ENCODE measurements at places on chromosomes 4 and X. TPM values are rescaled to one million over a fixed set of nuclear protein-coding genes. Genes with fewer than 3 reads are reported as not detected.

DNA sequence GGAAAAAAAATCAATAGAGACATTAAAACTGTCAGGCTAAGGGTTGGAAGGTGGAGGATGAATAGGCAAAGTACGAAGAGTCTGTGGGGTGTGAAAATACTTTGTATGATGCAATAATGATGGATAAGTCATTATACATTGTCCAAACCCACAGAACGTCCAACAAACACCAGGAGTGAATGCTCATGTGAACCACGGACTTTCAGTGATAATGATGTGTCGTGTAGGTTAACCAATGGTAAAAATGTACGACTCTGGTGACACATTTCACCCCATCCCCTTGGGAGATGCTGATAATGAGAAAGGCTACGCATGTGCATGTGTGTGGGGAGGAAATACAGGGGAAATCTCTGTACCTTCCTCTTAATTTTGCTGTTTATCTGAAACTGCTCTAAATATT, 665.2 kb downstream of the FAT4 start:
- no peak for DNase-seq

GRCh38 chr4:54322818-54323417, 93.8 kb downstream of the PDGFRA start:
- DNase-seq, result no peak

GRCh38 chrX:96566878-96567277, 117.8 kb upstream of the DIAPH2 start:
- DNase-seq, result no peak

GRCh38 chr4:2809610-2810180, 16.8 kb downstream of the SH3BP2 start:
- DNase-seq, result no peak

- no peak for DNase-seq
Observed at GRCh38 chr4:139876337-139876941, 210.8 kb downstream of the MGST2 start.

- no peak for DNase-seq
Observed at GRCh38 chr4:67714248-67714583, 13.3 kb upstream of the UBA6 start.

GRCh38 chrX:128698573-128699181, 646.5 kb upstream of the ACTRT1 start:
- DNase-seq, result no peak

DNA sequence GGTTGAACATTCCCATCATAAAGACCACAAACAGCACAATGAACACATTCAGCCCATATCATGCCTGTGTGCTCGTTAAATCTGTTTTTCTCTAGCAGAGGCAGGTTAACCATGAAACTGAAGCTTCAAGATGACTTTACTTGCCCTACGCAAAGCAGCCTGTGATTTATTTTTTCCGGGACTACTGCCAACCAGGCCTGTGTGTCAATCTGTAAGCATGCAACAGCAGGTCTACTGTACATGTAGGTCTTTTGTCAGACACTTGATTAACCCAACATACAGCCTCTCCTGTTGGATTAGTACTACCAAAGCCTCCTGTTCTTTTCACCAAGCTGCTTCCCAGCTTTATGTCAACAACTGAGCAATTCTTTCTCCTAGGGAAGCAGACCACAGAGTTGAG, 85.5 kb upstream of the ACSL1 start:
- no peak for DNase-seq

DNA sequence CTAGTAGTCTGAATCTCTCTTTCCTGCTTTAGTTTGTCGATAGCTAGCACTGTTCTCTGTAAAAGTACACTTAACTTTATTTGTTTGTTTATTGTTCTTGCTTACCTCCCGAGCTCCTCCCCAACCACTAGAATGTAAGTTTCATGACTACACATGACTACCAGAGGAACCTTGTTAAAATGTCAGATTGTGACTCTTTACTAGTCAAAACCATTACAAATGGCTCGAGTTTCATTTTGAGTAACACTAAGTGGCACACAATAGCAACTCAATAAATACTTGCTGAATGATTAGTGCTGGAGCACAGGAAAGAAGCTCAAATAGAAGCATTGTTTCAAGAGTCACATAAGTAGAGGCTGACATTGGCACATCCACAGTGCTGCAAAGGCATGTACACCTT, 116.1 kb downstream of the MAPK10 start:
- no peak for DNase-seq

- no peak for DNase-seq
Observed at GRCh38 chr4:14621731-14622463, 380.4 kb upstream of the CPEB2 start.

DNA sequence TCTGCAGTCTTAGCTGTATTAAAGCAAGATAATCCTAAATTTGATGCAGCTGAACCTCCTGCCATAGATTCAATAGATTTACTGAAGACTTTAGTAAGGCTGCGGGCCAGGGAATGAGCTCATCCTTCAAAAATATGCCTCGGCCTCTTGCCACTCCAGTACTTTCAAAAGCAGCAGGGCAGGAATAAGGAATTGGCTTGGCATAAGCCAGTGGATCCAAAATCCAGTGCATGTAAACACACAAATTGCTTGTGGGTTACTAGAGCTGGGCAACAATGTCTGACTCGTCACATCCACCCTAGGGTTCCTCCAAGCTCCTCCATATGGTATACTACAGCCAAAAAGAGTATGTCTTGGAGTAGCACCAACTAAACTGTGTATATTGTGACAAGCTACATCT, 165.0 kb downstream of the AMELX start:
- DNase-seq, result no peak

DNA sequence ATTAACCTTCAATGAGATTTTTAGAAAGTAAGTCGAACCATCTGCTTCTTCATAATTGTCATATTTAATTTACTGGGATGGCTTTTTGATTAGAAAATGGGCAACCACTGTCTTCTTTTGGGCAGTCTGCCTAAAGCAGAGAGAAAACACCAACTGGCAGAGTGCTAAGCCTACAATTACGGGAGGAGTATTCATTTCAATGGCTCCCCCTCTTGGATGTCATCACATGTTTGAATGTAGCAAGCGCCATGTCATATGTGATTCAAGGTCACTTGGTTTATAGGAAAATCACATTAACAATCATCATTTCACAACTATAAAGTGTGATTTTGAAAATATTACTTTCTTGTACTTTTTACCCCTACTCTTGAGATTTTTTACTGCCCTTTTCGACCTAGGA, 261.9 kb downstream of the FRMPD4 start:
- DNase-seq, result no peak

DNA sequence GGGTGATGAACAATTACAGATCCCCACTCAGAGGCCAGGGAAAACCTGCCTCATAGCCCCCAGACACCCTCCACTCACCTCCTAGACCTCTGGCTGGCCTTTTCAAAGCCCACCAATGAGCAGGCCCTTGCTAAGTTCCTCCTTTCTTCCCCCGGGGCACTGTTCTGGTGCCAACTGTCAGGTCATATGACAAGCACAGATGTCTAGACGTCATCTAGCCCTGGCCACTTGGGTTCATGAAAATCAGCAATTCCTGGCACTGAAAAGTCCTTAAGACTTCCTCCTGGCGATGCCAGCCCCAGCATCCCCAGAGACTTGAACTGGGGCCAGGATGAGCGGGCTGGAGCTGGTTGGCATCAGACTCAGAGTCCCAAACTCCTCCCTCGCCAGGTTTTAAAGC, 115.6 kb upstream of the NALF2 start:
- no peak for DNase-seq

- no peak for DNase-seq
Observed at GRCh38 chr4:108100827-108101226, 67.9 kb downstream of the LEF1 start.

DNA sequence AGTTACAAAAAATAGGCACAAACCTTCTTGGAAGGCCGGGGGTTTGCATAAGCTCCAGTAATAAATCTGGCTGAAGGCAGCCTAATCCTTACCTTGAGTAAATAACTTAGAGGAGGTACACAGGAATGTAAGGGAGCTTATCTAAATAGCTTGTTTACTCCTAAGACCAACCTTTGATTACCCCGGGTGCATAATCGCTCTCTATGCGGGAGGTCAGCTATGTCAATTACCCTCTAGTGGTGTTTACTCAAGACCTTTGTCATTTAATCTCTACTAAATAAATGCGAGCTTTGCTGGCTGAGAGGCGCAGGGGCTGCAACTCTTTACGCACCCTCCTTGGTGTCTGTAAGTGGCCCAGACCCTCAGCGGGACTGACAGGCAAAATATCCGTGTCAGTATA, 50.2 kb upstream of the MAP9 start:
- no peak for DNase-seq

DNA sequence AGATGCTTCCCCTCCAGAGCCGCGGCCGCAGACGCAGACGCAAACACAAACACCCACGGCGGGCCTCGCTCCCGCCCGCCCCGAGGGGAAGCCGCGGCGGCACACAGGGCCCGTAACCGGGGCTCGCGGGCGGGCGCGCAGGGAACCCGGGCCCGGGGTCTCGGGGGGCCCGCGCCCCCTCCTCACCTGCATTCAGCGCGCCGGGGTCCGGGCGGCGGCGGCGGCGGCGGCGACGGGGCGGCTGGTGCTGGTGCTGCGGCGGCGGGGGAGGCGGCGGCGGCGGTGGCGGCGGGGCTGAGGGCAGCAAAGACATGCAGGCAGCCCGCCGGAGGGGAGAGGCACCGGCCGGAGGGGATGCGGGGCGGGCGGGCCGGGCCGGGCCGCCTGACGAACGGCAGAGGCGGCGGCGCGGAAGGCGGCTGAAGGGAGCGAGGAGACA, 255 bp upstream of the CNOT6L start:
- DNase-seq, result no peak

DNA sequence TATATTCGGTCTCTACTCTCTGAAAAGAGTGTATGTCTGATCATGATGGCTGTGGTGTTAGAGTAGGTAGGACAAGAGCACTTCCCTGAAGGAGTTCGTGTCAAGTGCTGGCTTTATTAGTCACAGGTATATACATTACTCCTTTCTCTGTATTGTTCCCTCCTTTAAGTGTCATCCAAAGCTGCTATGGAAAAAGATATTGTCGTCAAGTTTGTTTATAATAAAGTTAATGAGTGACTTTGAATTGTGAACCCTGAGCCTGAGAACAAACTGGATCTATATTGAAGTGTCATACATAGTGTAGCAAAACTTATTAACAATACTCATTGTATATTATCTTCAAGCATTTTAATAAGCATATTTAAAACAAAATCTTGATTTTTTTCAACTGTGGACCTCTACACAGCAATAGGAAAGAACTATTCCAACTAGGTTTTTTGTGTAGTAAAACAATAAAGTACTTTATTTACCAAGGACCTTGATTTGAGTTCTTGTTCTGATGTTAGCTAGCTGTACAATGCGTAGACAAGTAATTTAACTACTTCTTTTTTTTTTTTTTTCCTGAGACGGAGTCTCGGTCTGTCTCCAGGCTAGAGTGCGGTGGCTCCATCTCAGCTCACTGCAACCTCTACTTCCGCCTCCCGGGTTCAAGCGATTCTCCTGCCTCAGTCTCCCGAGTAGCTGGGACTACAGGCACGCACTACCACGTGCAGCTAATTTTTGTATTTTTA, 177.7 kb downstream of the RAPGEF2 start:
- DNase-seq, result no peak

DNA sequence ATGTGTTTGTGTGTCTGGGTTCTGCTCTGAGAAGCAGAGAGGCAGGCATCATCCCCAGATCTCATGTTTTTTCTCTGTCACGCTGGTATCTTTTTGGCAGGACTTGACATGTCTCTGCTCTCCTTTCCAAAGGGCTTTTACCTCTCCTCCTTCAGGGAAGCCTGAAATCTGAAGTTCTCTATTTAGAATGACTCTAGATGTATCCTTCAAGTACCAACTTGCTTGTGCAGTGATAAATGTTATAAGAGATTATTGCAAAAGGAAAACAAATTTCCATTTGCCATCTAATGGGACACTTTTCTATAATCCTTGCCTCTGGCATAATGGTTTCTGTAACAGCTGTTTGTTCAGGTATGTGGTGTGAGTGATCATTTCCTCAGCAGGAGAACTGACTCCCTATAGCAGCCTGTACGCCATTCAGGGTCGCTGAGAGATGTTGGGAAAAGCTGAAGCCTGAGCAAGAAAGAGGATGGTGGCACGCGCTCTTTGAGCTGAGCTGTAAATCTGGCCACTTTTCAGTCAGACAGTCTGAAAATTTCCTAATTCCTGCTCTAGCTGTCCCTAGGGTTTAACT, 72.5 kb downstream of the CNGA2 start:
- no peak for DNase-seq

DNA sequence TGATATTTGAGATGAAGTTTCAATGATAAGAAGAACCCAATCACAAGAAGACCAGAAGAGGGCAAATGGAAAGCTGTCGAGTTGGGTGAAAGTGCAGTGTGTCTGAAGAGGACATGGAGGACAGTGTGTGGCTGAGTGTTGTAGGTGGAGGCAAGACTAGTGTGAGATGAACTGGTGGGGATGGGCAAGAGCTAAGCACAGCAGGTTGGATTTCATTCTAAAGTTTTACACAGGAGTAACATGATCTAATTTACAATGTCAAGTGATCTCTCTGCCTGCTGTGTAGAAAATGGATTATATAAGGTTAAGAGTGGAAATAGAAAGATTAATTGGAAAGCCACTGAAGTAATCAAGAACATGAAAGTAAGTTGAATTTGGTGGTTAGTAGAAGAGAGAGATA, 208.6 kb upstream of the ETNPPL start:
- no peak for DNase-seq

GRCh38 chr4:75834772-75835154, 67.5 kb downstream of the PPEF2 start:
- DNase-seq, result no peak

DNA sequence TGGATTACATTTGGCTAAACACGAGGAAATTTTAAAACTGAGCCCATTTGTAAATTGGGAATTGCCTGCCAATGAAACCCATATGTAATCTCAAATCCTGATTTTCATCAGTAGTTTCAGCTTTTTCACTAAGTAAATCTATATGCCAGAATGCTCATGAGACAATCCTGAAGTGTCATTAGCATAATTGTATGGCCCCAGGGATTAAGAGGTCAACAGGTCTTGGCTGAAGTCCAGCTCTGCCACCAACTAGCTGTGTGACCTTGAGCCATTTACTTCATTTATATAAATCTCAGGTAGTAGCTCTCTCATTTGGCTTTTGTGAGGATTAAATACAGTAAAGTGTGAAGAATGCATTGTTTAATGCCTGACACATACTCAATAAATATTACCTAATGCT, 320.5 kb upstream of the EMCN start:
- no peak for DNase-seq

DNA sequence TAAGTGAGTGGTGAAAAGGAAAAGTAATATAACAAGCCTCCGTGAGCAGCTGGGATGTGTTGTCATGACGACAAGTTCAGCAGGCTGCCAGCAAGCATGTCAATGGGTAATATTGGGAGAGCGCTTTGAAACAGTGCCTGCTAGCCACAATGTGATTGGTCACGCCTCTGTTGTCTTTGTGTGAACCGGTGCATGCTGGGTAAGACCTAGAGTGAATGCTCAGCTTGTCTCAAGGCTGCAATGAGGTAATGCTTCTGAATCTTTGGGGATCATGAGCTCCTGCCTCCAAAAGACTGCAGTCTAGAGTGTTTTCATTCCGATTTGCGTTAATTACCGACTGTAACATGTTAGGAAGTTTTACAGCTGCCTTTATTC, 54.9 kb downstream of the STOX2 start:
- DNase-seq, result no peak

- DNase-seq, result no peak
Observed at GRCh38 chr4:26083987-26084386, 170.0 kb downstream of the SMIM20 start.

Gene IL13RA2
- 0.38 TPM for total RNA-seq

Gene PRDM5
- 19.4 TPM for total RNA-seq

Gene ALB
- total RNA-seq, result 0.43 TPM

Gene CDS1
- 0.65 TPM for total RNA-seq

Gene ZMAT1
- 8.8 TPM for total RNA-seq

Gene DUSP21
- not detected for total RNA-seq

Gene GAB3
- total RNA-seq, result 6.6 TPM

Gene LEF1
- total RNA-seq, result 3.0 TPM

Gene WDR17
- total RNA-seq, result 3.0 TPM

Gene BRS3
- not detected for total RNA-seq
